Naive thymus-derived CD8-positive, alpha-beta T cell (primary cell): ENCODE measurements at places on chromosomes 7 and 10. TPM values are rescaled to one million over a fixed set of nuclear protein-coding genes. Genes with fewer than 3 reads are reported as not detected.
A peak's percentile ranks its signal among the peaks of the same experiment; 100 is the strongest.

GIMAP2 gene
- total RNA-seq = 238 TPM

DNA sequence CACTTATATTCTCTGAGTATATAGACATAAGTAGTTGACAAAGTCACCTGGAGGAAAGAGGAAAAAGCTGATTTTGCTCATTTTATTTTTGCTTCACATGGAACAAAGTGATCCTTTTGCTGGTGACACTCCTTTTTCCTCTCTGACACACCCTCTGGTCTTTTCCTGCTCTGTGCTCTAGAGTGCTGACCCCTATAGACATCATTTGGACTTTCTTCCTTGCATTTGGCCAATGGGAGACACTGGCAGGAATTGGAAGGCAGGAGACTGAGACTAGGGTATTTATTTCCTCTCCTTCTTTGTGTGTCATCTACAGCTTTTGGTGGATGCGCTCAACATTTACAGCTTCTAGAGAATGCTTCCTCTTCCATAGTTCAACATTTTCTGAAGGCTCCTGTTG is 1078.1 kb downstream of the SORCS1 start:
- no peaks in the 10 kb centered on the region for H3K27me3 ChIP-seq
- H3K27ac ChIP-seq = no peak overlapping the region
- no peak overlapping the region for H3K4me3 ChIP-seq
- no peak for DNase-seq
- H3K36me3 ChIP-seq = no peaks in the 10 kb centered on the region

KAZALD1 gene
- total RNA-seq = not detected

GRCh38 chr7:6402041-6402440 is 45.7 kb downstream of the DAGLB start:
- H3K27me3 ChIP-seq = no peaks in the 10 kb centered on the region
- no peak overlapping the region for H3K4me3 ChIP-seq
- no peak overlapping the region for H3K27ac ChIP-seq
- H3K4me1 ChIP-seq = peaks cover 24% of the 10 kb centered on the region

MACC1 gene
- 0.25 TPM for total RNA-seq

DNA sequence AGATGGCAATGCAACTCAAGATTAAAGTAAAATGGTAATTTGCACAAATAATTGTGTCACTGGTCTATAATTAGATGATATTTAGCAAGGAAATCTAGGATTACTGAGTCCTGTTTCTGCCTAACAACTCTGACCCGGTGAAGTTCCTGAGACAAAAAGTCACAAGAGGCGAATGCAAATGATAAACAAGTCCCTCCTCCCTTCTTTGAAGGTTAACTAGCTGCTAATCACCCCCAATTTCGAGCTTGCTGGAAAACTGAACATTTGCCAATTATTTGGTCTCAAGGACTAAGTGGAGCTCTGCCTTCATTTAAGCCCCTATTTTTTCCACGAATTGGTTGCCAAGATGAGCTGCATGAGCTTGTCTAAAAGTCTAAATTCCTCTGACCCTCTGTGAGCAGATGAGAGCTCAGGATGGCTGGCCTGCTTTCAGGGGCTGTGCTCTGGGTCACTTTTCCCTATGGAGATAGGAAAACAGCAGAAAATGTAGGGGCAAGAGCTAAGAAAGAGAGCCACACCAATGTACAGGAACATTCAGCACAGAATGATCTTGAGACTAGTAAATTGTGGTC is 127.3 kb downstream of the MBL2 start:
- H3K27me3 ChIP-seq = no peaks in the 10 kb centered on the region
- no peak overlapping the region for H3K27ac ChIP-seq
- no peaks in the 10 kb centered on the region for H3K4me1 ChIP-seq
- H3K4me3 ChIP-seq = no peak overlapping the region

DNA sequence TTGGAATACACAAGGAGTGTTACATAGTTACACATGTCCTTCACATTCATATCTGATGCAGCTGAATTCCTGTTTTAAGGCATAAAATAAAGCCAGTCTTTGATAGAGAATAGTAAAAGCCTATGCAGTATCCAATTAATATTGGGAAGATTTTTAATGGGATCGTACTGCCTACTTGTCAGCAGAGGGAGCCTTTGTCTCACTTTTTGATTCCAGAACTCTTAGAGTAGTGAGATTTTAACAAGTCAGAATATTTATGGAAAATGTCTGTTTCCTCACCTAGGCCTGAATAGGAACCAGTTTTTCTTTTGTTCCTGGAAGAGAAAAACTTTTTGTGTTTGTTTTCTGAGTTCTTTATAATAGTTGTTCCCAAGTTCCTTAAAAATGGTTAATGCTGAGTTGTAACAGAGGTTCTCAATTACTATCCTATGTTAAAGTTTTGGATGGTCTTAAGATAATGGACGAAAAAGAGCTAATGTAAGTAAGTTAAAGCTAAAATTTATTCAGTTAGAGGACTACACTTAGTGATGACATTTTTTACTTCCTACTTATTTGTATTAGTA is 114.0 kb downstream of the BBS9 start:
- DNase-seq = no peak
- H3K27ac ChIP-seq = no peak overlapping the region
- H3K27me3 ChIP-seq = no peaks in the 10 kb centered on the region
- peaks cover 6% of the 10 kb centered on the region for H3K36me3 ChIP-seq

GRCh38 chr10:10727812-10728211 is 289.9 kb upstream of the CELF2 start:
- H3K4me3 ChIP-seq = no peak overlapping the region
- H3K36me3 ChIP-seq = no peaks in the 10 kb centered on the region
- H3K4me1 ChIP-seq = no peaks in the 10 kb centered on the region
- no peaks in the 10 kb centered on the region for H3K27me3 ChIP-seq
- no peak overlapping the region for H3K27ac ChIP-seq

BAIAP2L1 gene
- total RNA-seq = 0.44 TPM

GRCh38 chr7:156616269-156617202 is 24.0 kb upstream of the RNF32 start:
- peak overlapping the region; percentile 41 for H3K4me3 ChIP-seq
- H3K36me3 ChIP-seq = peaks cover 12% of the 10 kb centered on the region
- no peak overlapping the region for H3K27ac ChIP-seq
- peaks cover 50% of the 10 kb centered on the region for H3K27me3 ChIP-seq
- no peak for DNase-seq
- H3K4me1 ChIP-seq = peaks cover 23% of the 10 kb centered on the region

DNA sequence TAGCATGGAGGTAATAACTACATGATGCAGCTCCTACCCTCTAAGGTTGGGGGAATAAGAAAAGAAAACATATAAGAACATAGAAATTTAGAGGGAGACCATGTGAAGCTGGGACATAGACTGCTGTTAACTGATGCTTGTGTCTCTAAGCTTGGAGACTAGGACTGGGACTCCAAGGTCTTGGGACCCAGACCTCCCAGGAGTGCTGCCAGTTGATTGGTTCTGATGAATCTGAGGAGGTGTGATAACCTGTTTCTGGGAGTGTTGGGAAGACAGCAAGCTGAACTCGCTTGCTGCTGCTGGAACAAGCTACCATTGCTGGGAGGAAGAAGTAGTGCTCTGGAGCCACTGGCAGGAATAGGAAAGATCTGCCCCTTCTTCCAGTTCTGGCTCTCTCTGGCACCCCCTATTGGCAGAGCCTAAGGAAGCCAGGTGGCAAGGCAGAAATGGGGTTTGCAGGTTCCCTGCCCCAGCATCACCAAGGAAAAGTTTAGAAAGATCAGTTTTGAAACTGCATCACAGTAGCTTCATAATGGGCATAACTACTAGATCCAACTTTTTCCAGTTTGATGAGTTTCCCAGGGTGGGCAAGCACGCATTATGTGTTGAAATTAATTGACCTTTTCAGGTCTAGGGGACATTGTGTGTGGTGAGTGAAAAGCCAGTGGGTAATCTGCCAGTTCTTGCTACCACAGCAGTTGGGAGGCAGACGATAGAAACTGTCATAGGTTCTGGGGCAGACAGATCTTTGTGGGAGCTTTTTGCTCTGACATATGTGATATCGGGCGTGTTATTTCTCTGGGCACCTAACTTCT is 140.7 kb downstream of the SND1 start:
- H3K4me3 ChIP-seq = no peak overlapping the region
- H3K36me3 ChIP-seq = peaks cover 4% of the 10 kb centered on the region
- no peaks in the 10 kb centered on the region for H3K27me3 ChIP-seq
- peaks cover 36% of the 10 kb centered on the region for H3K4me1 ChIP-seq
- no peak overlapping the region for H3K27ac ChIP-seq

TSPAN33 gene
- 13.3 TPM for total RNA-seq

CTTNBP2 gene
- 0.05 TPM for total RNA-seq

- H3K4me3 ChIP-seq = no peak overlapping the region
- H3K4me1 ChIP-seq = peaks cover 13% of the 10 kb centered on the region
- no peak overlapping the region for H3K27ac ChIP-seq
- H3K27me3 ChIP-seq = peaks cover 18% of the 10 kb centered on the region
- DNase-seq = no peak
- no peaks in the 10 kb centered on the region for H3K36me3 ChIP-seq
These were observed 37.1 kb upstream of the ZNF32 start for GRCh38 chr10:43685744-43686143.
